ENCODE measurements at places on chromosomes 5 and 9.

DNA sequence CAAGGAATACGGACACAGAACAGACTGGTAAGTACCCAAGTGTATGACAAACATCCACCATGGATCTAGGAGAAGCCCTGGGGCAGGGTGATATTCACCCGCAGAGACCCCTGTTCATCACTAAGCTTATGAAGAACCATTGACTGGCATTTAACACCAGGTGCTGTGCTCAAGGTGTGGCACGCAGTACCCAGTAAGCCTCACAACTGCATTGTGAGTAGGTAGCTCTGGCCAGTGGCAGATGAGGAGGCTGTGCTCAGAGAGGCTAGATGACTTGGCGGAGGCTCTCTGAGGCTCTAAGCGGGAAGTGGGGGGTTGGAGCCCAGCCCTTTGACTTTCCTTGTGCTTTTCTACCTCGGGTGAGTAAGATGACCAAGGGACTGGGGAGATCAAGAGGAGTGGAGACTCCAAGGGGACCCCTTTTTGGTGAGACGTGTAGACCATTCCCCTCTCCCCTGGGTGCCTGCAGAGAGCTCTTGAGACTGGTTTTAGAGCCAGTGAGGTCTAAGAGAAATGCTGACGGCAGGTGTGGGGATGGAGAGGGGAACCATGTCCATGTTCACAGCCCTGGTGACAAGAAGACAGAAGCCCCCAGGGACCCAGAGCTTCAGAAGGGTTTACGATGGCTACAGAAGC is 70.8 kb downstream of the IL6ST start:
- no peak for DNase-seq

DNA sequence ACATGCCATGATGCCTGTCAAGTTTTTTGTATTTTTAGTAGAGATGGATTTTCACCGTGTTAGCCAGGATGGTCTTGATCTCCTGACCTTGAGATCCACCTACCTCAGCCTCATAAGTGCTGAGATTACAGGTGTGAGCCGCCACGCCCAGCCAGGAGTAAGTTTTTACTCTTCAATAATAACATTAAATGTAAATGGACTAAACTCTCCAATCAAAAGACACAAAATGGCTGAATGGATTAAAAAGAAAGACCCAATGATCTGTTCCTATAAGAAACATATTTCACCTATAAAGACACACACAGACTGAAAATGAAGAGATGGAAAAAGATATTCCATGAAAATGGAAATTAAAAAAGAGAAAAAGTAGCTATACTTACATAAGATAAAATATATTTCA is 37.2 kb upstream of the ISOC1 start:
- no peak for DNase-seq

DNA sequence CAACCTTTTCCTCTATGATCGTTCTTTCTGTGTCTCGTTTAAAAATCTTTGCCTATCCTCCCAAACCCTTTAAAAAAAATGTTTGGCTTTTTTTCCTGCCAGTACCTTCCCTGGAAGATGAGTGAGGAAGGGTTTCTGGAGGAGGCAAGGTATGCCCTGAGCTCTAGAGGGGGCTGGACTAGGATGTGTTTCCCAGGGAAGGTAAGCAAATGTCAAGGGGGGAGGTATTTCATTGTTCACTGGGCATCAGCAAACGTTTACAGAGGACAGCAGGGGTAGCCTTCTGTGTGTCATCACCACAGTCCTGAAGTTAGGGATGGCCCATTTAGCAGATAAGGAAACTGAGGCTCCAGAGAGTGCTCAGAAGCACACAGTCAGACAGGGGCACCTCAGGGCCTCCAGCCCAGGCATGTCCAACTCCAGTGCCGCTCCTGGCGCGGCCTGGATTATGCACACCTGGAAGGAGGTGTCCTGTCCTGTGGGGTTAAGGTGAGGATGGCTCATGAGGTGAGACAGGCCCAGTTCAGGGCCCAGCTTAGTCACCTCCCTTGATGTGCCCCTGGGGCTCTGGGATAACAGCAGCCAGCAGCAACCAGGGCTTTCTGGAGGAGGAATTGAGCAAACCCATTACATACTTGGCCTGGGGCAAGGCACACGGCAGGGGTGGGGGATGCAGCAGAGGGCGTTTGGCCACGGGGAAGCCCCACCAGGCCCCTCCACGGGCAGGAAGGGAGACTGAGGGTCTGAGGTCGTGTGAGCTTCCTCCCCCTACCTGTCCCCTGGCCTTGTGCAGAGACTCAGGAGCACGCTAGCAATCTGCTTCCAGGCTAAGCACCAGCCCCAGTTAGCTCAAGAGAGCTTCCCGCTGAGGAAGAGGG is 100.3 kb upstream of the LMX1B start:
- DNase-seq = no peak

DNA sequence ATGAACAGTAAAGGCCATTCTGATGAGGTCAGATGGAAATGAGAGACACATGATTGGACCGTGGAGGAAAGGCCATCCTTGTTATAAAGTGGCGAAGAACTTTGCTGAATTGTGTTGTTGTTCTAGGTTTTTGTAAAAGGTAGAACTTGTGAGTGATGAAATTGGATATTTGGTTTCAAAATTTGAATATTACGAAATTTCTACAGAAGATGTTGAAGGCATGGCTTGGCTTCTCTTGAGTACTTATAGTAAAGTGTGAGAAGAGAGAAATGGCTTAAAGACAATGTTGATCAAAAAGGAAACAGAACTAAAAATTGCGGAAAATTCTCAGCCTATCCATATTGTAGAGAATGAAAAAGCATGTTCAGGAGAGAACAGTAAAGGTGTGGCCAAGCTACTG is 166.6 kb upstream of the S1PR3 start:
- peak; percentile 34 for DNase-seq

- DNase-seq = no peak
These were observed 43.2 kb downstream of the MRRF start for GRCh38 chr9:122307925-122308324.

DNA sequence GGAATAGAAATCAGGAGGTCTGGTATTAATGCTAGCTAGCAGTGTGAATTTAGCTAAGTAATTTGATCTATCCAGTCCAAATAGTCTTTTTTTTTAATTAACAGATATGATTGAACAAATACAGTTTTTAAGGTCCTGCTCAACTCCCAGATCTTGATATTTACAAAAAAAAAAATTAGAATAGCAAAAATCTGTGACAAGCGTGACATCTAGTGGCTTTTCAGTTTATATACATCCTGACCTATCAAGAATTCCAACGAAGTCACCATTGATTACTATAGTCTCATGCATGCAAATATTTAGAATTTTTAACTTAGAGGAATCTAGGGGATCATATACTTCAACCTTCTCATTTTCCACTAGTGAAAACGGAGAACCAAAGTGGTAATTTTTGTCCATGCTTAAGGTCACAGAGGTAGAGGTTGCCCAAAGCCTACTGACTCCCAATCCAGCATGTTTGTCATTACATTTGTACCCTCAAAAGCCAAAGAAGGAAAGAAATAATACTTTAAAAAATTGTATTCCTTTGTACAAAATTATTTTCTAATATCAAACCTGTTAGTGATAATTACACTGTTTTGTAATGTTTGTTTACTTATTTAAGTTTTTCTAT is 17.6 kb upstream of the TARS1 start:
- DNase-seq = peak; percentile 47

DNA sequence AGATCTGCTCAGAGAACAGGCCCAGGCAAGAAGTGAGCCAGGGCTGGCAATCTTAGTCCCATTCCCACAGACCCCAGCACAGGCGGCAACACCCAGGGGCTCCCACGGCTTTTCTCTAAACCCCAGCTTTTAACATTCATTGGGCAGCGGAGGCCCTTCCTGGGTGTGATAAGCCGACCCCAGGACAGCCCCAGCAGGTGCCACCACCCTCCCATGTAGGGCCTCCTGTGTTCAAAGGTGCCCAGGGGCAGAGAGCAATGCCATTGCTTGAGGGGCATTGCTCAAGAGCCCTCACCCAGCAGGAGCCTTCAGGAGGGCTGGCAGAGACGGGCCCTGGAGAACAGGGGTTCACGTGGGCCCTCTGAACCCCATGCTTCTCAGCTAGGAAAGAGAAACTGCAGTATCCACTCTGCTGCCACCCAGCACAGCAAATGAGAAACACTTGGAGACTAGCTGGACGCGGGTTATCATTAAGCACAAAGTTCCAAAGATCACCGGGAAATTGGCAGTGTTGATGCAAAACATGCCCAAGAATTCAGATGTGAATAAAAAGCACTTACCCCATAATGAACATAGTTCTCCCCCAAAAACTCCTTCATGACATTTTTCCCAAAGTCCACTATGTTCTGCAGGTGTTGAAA is 13.9 kb downstream of the IPPK start:
- no peak for DNase-seq

DNA sequence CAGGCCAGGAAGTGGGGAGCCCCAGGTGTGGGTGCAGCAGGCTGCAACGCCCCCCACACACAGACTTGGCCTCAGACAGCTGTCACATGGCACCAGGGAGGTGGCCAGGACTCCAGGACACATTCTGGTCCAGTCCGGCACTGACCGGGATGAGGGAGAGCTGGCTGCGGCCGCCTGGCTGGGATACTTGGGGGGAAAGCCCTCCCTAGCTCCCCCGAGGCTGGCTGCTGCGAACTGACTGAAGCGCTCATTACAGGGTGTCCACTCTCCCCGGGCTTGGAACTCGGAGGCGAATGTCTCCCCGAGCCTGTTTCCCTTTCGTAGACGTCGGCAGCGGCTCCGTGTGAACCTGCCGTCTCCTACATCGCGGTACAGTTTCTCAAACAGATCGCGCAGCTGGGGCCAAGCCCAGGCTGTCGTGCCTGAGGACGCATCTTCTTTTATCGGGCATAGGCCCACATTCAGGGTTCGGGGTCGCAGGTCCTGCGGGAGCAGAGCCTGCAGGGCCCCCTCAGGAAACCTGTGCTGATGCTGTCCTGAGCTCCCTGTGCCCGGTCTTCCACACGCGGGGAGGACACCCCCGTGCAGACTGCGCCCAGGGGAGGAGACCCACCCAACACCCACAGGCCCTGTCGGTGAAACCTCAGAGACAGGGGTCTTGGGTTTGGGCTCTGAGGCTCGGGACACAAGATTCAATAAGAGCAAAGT is 19.8 kb downstream of the NACC2 start:
- DNase-seq = no peak

DNA sequence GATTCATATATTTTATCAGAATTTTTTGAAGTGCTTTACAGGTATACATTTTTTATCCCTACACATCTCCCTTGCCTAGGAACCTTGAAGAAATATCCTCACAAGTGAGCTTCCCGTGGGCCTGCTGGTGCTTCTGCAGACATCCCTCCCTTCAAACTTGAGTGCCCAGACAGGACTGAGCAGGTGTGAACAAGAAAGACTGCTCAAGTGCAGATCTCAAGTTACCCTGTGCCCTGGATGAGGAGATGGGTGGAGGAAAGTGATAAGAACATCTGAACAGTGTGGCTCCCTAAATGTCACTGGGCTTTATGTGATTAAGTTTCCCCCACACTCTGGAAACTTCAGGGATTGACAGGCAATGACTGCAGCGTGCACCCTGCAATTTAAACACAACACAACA is 209.8 kb downstream of the TLE1 start:
- DNase-seq = no peak

GRCh38 chr9:131036529-131037334 is 27.8 kb downstream of the LAMC3 start:
- DNase-seq = peak; percentile 35

DNA sequence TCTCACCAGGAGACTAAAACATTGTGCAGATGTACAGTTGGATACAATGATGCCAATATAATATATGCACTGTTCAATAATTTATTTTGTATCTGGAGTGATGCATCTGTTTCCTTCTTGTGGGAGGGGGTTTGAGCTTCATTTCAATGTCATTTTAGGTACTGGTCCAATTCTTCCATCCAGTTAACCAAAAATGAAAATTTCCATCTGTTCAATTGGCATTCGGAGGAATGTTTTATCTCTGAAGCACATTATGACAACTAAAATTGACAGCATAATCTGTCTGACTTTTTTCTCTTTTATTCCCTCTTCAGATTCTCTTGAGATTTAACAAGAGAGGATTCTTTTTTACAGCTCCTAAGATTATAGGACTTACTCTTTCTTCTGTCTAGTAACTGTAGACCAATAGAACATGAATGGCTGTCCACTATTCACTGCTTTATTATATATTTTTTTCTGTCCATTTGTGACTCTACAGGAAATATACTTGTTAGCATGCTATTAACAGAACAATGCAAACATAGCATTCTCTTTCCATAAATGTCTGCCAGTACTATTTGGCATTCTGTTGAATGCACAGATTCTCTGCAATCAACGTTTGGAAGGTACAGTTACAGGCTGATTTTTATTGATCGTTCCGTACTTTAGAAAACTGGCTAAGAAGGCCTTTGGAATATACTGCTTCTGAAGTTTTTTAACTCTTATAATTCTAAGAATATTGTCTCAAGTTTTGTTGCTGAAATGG is 57.8 kb downstream of the NDUFAF2 start:
- DNase-seq = no peak

DNA sequence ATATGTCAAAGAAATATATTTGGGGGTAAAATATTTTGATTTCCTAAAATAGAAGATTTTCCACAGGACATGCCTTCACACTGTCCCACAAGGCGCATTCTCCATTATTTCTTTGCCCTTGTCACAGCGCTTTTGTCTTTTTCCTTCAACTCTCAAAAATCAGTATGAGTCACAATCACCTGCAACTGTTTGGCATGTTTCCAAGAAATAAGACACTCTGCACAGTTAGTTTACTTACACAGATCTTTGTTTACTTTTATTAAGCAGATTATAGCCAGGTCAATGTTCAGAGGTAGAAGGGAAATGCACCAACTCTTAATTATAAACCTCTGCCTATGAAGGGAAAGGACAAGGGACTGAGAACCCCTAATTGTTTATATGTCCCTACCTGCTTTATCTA is 9.5 kb downstream of the CEMIP2 start:
- no peak for DNase-seq

DNA sequence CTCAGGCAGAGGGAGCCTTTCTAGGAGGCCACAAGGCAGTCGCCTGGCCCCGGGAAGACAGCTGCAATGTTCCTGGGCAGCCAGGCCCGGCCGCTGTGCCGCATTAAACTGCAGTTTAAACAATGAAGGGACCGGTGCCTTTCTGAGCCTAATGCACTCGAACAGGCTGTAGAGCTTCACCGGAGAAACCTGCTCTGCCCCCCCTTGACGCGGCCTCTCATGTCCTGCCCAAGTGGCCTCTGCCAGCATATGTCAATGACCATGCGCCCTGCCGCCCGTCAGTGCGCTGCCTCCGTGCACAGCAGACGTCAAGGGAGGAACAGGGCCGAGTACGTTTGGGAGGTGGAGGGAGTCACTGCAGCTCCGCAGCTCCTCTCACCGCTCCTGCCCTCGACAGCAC is 38.4 kb upstream of the BARHL1 start:
- DNase-seq = no peak
